Muscle of arm (tissue), 14 donors: ENCODE measurements at places on chromosomes 1 and 21. TPM values are rescaled to one million over a fixed set of nuclear protein-coding genes. Genes with fewer than 3 reads are reported as not detected.

DNA sequence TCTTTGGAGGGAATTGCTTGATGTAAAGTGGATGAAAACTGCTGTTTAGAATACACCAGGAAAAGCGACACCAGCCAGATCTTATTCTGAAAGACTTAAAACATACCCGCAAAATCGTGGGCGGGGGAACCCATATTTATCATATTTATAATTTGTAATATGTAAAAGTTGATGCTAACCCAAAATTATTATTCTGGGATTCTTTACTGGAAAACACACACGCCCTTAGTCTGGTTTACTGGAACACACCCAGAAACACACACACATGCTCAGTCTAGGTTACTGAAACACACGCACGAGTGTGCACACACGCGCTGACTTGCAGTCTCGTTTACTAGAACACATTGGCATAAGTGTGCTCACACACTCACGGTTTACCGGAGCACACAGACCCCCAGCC lies 32.5 kb downstream of the ATP5PO start:
- DNase-seq: no peak

The TCHH gene
- polyA plus RNA-seq: 0.09 TPM

The SELENOF gene
- 155 TPM for polyA plus RNA-seq

The MAP3K7CL gene
- polyA plus RNA-seq: 96.9 TPM

GRCh38 chr1:224744521-224744920 lies 128.4 kb downstream of the CNIH3 start:
- DNase-seq: no peak
